Stimulated activated CD4-positive, alpha-beta T cell treated with anti-CD3 and anti-CD28 coated beads, Interleukin-1b, Interleukin-23, amount 100 ng/mL, for 1 hour (primary cell): ENCODE measurements at places on chromosomes 4 and X.

- DNase-seq = no peak
Observed at GRCh38 chr4:105520819-105521790, 31.3 kb upstream of the ARHGEF38 start.

DNA sequence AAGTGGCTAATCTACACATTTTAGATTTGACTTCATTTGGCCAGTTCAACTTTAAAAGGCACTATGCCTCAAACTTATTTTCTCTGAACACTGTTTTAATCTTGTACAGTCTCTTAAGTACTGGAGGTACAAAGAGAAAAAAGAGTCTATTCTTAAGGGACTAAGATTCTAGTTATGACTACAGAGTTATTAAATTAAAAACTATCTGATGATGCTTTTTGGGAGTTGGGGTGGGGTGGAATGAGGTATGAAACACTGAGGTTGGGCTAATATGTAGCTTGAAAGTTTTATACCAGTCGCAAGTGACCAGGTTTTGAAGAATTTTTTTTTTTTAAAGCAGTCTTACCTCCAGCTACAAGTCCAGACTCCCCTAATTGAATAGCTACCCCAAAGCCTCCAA, 17.7 kb upstream of the GPR34 start:
- no peak for DNase-seq

DNA sequence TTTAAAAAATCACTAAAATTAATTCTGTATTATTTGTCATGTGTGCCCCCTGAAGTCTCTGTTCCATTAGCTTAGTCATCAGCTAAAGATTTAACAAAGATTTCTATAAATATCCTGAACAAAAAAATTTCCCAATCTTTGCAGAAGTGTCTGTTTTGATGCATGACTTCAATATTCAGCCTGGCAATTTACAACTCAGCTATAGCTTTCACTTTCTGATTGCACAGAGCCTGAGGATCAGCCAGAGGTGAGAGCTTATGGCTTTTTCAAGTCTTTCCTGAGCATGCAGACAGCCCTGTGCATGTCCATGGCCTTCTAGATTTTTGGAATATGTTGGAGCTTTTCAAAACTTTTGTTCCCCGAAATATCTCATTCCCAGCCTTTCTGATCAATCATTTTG, 420.1 kb downstream of the ZNF674 start:
- DNase-seq = no peak

DNA sequence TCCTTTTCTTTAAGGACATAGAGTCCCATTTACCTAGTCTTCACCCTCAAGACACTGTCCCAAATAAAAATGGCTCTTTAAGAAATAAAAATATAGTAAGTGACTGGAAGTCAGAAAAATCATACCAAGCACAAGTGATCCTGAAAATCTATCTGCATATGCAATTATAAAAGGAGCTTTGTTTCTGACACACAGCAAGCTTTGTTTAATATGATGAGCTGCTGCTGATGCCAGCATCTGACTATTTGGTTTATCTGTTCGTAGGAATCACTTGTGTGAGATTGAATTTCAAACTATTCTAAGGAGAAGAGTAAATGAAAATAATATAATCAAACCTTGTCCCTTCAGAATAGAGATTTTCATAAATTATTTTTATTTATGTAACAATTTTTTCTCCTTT, 332.4 kb downstream of the PCDH7 start:
- DNase-seq = no peak

DNA sequence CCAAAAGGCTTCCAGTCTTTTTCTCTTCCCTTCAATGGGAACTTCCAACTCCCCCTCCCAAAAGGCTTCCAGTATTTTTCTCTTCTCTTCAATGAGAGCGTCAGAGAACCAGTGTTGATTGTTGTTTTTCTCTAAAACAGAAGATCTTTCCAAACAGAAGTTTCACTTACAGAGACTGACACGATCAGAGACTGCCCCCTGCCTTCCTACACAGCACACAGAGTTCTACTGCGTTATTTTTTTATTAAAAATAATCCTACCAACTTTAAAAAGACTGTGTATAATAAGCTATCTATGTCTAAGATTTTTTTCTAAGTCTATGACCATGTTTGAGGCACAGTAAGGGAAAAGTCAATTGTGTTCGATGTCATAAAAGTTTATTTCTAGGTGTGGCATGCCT, 3.5 kb upstream of the HTR2C start:
- DNase-seq = no peak

DNA sequence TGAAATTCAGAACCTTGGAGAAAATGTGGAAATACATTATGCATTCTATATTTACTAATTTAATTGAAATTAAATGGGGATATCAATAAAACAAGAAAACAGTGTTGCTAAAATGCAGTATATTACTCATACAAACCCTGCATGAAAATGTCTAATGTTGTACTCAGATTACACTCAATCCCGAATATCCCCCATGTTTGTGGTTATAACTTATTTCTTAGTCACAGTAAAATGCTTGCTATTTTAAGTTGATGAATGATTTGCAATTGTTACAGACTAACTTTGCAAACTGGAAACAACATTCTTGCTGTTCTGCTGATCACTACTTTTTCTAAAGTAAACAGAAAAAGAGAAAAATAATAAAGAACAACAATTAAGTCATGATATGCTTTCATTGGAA, 33.1 kb upstream of the ANXA10 start:
- DNase-seq = no peak

DNA sequence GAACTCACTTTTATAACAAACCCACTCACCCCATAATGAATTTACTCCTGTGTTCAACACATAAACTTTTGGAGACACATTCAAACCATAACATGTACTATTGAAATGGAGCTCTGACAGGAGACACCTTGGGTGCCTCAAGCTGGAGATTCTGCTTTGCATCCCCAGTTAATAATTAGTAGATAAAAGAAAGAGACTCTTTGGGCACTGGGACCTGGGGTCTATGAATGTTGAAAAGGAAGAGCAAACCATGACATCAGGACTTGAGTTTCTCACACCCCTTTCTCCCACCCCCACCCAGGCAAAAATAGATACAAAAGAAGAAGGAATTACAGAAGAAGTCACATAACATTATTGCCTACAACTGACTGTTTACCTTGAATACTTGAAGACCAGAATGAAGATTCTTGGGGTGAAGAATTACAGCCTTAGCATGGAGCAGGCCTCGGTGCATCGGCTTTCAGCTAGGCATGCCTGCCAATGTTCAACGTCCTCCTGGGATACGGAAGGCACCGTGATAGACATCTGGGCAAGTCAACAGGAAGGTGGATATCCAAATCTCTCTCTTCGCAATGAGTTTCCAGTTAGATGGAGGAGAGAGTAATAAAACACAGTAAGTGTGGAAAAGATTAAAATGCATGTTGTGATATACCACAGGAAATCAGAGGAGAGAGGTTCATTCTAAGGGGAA, 316.0 kb downstream of the TRIML1 start:
- DNase-seq = no peak

GRCh38 chr4:158949099-158949498, 153.8 kb upstream of the RAPGEF2 start:
- DNase-seq = no peak

- DNase-seq = no peak
Observed at GRCh38 chrX:19709812-19710518, 177.4 kb downstream of the SH3KBP1 start.

DNA sequence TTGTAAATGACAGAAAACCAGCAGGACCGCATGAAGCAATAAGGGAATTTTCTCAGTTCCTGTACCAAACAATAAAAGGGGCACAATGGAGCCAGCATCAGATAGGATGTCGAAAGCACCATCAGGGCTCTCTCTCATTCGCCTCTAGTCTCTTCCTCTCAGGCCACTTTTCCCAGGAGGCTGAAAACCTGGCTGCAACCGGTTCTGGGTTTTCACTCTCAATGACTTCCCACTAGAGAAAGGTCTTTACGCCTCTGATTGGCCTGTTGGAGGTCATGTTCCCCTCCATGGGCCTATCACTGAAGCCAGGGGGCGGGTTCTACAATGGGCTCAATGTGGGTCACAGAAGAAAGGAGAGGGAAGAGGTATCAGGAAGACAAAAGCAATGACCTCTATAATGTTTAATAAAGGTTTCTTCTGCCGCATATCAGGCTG, 29.3 kb downstream of the ZNF827 start:
- no peak for DNase-seq

DNA sequence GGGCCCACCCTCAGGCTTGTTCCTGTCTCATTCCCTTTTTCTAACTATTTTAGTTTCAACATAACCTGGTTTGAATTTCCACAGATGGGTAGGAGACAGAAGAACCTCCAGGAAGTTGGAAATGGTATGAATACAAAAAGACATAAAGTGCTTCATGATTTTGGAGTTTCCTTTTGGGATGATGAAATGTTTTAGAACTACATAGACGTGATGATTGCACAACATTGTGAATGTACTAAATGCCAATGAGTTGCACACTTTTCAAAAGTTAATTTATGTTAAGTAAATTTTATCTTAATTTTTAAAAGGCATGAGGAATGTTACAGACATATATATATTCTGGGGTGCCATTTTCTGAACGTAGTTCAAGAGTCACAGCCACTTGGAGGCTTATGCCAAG, 41.1 kb upstream of the IBSP start:
- DNase-seq = no peak

DNA sequence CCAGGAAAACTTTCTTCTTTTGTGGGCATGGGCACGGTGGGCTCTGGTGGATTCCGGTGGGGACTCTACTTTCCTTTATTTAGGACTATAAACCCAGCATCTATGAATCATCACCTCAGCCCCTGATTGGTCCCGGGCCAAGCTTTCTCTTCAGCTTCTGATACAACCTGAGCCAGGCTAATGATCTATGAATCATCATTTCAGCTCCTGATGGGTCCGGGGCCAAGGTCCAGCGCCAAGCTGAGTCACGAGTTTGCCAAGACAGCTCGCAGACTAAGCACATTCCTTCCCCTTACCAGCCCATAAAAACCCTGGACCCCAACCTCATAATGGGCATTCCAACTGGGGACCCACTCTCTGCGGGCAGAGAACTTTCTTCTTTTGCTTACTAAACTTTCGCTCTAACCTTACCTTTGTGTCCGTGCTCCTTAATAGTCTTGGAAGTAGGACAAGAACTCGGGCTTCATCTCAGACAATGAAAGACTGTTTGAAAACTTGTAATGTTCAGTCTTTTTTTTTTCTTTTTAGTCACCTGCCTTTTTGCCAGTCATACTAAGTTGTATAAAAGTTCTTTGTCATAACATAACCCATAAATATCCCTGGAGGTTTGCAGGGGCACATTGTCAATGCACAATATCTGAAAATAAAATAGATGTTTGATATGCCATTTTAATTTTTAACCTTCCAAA, 904.9 kb upstream of the EPHA5 start:
- DNase-seq = no peak
